ENCODE measurements at places on chromosomes 7 and 10.

DNA sequence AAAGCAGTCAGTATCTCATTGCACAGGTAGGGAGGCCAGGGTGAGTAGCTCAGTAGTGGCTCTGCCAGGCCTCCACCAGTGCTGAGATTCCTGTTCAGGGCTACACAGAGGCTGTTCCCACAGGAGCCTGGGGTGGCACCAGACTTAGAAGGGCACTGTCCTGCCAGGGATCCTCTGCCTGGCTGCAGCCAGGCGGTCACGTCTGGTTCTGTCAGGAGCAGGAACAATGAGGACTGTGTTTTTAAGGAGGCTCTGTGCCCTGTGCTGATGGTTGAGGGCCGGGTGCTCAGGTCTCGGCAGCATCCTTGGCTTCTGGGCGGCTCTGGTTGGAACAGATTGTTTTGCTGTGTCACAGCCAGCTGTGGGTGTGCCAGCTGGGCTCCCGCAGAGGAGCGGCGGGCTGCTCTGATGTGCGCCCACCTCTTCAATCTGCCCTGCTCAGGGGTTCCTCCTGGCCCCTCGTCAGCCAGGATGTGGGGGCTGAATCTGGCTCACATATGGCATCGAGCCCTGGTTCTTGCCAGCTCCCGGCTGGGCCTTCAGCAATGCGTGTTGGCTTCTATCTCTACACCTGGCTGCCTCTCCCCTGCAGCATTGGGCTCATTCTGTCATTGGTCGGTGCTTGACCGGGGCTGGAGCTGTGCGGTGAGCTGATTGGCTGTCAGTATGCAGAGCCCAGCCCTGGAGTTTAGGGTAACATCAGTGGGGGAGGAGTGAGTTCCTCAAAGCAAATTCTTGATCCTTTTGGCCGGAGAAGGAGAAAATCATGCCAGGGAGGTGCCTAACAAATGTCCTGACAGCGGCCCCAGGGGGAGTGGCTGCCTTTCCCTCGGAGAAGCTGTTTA, 41.2 kb downstream of the TACR2 start:
- DNase-seq = peak; percentile 11

- DNase-seq = no peak
Observed at GRCh38 chr7:16587790-16588189, 57.8 kb downstream of the ANKMY2 start.

DNA sequence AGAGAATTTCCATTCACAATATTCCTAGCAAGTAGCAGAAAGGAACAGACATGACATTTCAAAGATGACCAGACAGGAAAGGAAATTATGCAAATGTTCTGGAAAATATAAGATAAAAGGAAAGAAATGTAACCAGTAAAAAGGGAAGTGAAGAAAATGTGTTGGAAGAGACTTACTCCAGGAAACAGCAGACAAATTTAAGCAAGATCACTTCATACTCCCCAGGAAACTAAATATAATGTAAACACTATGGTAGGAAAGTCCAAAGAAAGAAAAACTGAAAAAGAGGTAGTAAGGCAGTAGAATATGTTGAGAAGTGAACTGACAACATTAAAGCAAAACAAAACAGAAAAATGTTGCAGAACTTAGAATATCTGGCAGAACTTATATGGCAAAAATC, 6.4 kb upstream of the ST8SIA6 start:
- DNase-seq = no peak

- no peak for DNase-seq
Observed at GRCh38 chr10:84519235-84519634, 190.8 kb downstream of the CCSER2 start.

DNA sequence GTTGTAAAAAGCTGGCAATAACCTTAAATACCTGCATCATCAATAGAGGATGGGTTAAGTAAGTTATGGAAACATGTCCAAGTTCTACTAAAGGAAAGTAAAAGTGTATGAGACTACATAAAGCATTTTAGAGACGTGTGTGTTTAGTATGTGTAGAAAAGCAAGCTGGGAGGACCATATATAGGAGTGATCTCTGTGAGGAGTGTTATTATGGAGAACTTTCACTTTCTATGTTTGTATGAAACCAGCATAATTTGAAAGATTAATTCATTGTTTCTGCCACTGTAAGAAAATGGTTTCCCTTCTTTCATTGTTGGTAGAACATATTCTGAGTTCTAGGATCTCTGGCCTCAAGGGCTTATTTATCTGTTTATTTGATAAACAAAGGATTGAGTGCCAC, 19.2 kb upstream of the PDLIM1 start:
- DNase-seq = no peak

DNA sequence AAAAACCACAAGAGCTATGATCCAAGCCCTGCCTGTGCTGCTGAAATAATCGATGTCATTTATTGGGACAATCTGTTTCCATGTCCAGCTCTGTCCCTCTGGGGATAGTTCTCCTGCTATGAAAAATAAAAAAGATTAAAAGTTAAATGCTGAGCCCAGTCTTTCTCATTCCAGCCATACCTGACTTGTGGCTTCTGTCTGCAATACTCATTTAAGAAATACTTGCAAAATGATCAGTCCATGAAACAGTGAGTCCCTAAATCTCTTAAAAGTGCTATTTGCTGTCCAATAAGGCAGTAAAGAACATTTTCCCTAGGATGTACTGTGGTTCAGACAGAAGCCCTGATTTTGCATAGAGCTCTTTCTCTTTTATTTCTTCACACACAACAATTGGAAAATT, 91.7 kb downstream of the SLC16A9 start:
- no peak for DNase-seq

DNA sequence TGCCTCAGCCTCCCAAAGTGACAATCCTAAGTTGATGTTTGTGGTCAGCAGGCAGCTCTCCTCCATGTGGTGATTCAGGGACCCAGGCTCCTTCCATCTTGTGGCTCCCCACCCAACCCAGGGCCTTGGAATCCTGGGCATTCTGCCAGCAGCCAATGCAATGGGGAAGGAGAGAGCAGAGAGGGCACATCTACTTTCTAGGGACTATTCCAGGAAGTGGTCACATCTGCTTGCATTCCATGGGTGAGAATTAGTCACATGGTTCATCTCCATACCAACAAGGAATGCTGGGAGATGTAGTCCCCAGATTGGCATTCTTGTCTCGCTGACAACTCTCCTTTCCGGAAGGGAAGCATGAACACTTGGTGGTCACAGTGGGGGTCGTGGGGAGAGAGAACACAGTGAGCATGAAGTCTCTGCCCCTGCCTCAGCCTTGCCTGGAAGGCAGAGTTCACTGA, 9.9 kb upstream of the SRRM3 start:
- no peak for DNase-seq

DNA sequence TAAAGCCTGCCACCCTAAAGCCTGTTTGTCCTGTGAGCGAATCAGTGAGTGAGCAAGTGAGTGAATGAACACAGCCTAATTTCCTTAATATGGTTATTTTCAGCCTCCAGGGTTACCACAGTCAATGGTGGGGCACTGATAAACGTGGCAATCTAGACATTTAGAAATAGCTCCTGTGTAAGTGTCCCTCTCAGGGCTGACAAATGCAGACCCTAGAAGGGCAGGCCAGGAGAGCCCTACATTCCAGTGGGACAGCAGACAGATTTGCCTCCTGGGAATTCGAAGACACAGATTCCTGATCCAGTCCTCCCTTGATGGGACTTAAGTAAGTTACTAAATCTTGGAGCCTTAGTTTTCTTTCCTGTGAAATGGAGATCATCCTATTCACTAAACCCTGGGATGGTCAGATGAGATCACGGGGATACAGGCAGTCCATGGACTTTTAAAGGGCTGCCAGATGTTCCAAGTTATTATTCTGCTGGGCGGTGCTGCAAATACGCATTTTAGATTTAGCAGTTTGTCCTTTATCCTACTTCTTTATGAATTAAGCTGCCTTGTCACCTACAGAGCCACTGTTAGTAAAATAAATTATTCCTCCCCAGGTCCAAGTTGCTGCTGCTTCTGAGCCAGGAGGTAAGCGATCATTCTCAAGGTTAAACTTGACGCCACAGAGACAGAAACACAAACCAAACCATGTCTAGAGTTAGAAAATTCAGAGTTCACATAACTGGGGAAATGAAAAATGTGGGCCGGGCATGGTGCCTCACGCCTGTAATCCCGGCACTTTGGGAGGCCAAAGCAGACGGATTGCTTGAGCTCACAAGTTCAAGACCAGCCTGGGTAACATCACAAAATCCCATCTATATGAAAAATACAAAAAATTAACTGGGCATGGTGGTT, 54.8 kb upstream of the TM9SF3 start:
- no peak for DNase-seq
